ENCODE measurements at places on chromosomes 11 and 22.

DNA sequence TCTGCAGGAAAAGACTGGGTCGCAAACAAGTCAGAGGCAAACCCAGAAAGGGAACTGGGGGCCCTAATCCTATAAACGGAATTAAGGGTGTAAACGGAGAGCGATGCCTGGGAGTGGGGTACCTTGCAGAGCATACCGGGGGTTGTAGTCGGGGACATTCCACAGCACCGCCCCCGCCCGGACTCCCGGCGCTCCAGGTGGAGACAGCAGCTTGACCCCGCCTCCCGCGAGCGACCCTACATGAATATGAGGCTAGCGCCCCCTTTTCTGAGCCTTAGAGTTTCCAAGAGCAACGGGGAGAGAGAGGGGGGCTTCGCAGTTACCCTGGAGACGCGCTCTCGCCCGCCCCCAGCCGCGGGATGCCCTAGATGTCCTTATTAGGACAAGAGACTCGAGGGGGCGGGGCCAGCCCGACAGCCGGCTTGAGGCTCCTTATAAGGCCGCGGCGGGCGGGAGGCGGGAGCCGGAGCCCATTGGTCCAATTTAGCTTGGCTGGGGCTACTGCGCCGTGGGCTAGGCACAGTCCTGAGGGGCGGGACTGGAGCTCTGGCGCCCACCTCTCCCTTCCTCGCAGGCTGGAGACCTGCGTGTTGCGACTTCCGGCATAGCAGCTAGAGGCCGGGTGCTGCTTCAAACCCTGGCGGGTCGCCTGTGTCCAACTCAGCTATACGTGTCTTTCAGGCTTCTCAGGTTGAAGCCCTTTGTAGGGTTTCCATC is 980 bp upstream of the MUS81 start:
- peak; percentile 97 for DNase-seq

DNA sequence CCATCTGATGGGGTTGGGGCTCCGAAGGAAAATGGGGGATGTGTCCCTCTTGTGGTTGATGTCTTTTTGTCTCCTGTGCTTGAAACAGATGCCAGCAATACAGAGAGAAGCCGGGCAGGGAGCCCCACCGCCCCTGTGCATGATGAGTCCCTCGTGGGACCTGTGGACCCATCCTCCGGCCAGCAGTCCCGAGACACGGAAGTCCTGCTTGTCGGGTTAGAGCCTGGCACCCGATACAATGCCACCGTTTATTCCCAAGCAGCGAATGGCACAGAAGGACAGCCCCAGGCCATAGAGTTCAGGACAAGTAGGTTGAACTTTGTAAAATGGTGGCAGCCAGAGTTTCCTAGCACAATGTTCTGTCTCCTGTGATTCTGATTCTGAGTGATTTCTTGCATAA is 91.7 kb upstream of the OR4B1 start:
- no peak for DNase-seq

- no peak for DNase-seq
Observed at GRCh38 chr11:118658429-118659313, 20.8 kb downstream of the TREH start.

GRCh38 chr22:26821854-26822253 is 164.5 kb downstream of the MIAT start:
- no peak for DNase-seq

GRCh38 chr11:115886422-115886733 is 382.2 kb upstream of the CADM1 start:
- no peak for DNase-seq

DNA sequence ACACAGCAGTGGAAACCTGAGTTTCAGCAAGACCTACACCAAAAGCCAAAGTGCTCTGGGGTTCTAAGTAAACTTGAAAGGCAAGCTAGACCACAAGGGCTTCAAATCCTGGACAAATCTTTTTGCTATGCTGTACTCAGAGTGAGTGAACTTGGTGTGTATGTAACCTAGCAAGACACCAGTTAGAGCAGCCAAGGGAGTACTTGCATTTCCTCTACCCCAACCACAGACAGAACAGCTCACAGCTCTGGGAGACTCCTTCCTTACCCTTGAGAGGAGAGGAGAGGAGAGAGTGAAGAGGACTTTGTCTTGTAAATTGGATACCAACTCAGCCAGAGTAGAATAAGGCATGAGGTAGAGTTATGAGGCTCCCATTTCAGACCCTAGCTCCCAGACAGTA is 71.4 kb downstream of the CTSC start:
- no peak for DNase-seq

- DNase-seq, result no peak
Observed at GRCh38 chr11:43119275-43119970, 192.4 kb upstream of the API5 start.

- no peak for DNase-seq
Observed at GRCh38 chr22:37390075-37390474, 37.2 kb downstream of the ELFN2 start.

- DNase-seq, result no peak
Observed at GRCh38 chr11:30967579-30967978, 381.4 kb upstream of the MPPED2 start.

DNA sequence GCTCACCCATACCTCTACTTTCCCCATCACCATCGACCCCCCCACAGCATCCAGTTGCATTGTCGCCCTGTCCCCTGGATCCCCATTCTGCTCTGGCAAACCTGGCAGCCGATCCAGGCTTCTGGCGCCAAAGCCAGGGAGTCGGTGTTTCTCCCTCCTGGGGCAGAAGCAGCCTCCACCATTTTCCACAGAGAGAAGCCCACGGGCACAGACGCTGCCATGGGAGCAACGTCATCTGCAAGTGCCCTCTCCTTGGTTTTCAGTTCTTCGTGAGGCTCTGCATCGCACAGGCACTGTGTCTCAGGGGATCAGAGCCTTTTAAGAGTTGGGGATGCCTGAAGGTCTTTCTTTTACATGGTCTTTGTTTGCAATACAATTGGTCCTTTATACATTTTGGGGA is 2.3 kb downstream of the YPEL4 start:
- DNase-seq, result no peak

DNA sequence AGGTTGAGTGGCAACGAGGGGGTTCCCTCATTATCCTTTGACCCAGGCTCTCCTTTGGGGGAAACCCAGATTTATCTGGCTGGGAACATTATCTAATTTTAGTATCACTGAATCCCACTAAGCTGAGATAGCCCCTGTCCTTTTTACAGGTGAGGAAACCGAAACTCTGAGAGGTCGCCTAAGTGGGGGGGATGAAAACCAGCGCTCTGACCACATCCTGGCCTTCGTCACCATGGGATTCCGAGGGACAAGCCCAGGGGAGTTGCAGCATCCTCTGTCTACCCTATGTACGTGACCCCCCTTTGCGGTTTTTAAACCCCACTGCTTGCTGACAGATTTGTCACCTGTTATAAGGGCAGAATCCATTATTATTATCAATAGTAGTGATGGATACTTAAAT is 61.0 kb downstream of the ISX start:
- DNase-seq, result no peak

DNA sequence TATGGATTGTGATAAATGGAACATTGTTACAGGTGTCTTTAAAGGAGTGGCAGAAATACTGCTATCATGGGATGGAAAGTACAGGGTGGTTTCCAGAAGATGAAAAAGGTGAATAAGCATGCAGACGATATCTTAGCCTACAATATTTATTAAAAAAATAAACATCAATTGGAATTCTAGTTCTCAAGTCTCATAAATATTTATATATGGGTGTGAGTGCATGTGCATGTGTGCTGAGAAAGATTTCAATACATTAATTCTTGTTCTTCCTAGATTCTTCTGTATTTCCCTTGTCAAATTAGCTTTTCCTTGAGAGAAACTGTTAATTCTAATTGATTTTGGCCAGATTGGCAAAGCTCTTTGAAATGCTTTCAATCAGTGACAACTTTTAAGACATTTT is 618.2 kb downstream of the METTL15 start:
- no peak for DNase-seq

DNA sequence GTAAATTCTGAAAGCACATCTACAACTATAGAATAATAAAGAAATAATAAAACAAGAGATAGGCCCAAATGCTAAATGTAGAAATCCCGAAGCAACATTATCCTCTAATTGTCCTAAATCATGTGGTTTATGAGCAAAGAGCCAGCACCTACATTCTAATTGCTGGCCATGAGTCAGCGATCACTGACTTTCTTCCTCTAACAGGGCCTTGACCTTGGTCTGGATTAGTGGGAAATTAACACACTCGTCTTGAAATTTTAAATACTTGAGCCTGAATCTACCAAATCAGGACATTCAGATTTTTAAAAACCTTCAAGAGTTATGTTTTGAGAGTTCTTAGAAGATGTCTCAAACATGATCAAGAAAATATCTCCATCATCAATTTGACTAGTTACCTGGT is 727.6 kb downstream of the METTL15 start:
- peak; percentile 35 for DNase-seq

DNA sequence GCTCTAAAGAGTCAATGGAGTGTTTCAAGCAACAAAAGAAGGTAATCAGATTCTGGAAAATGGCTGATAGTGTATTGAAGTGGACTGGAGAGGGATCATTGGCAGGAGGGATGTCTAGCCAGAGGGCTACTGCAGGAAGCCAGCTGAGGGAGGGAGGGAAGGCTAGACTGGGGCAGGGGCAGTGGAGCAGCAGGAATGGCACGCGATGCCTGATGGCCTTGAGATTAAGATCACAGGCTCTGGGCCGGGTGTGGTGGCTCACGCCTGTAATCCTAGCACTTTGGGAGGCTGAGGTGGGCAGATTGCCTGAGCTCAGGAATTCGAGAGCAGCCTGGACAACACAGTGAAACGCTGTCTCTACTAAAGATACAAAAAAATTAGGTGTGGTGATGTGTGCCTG is 47.5 kb upstream of the PRDM11 start:
- no peak for DNase-seq
